ENCODE measurements at places on chromosomes 1 and 21.

DNA sequence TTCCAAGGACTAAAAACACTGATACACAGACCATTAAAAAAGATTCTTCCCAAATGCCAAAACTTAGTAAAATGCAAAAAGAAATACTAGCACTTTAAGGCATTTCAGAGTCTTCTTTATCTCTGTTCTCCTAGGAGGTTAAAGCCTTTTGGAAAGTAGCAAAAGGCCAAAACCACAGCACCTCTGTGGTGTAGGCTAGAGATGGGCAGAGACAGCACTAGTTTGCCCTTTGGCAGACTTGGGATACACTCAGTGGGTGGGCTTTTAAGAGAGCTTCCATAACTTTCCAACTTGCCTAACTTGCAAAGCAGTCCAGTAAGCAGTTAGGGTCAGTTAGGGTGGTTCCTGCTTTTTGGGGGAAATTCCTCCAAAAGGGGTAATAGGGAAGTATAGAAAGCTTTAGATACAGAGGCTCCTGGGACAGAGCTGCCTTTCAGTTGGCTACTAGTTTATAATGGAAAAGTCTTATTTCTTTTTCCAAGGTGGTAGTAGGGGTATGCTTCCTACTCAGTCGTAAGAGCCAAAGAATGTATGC, 17.9 kb upstream of the PTCH2 start:
- no peak for DNase-seq

GRCh38 chr1:163036671-163037070, 32.5 kb upstream of the RGS4 start:
- no peak for DNase-seq

GRCh38 chr1:217891966-217892365, 260.8 kb downstream of the SPATA17 start:
- peak; percentile 32 for DNase-seq

DNA sequence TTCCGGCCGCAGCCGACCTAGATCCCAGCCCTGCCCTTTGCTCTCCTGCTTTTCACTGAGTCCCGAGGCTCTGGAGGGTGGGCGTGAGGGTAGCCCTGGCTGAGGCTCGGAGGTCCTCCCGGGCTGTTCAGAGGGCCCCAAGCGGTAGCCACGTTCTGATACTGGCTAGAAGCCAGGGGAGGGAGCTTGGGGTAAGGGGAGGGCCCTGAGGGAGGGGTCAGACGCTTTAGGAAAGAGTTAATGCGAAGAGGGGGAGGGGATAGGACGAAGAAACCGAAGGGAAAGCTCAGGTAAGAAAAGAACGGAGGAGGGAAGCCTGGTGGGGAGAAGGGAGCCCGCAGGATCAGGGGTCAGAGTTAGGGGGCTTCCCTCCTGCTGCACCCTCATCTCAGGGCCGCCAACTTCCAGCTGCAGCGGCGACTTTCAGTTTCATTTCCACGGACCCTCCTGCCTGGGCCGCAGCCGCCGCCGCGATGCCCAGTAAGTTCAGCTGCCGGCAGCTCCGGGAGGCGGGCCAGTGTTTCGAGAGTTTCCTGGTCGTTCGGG, at the start of gene MOV10:
Gene MOV10, plus strand, starts transcription at position 220 of the 546 bp plus-strand sequence. Its CDS starts 254 bp downstream, at position 474.
- peak; percentile 75 for DNase-seq

DNA sequence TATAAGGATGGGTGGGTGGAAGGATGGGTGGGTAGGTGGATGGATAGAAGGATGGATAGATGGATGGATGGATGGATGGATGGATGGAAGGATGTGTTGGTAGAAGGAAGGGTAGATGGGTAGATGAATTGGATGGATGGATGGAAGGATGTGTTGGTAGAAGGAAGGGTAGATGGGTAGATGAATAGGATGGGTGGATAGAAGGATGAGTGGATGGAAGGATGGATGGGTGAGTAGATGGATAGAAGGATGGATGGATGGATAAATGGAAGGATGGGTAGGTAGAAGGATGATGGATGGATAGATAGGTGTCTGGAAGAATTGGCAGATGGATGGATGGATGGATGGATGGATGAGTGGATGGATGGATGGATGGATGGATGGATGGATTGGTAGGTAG, 6.0 kb downstream of the MASP2 start:
- DNase-seq, result no peak

DNA sequence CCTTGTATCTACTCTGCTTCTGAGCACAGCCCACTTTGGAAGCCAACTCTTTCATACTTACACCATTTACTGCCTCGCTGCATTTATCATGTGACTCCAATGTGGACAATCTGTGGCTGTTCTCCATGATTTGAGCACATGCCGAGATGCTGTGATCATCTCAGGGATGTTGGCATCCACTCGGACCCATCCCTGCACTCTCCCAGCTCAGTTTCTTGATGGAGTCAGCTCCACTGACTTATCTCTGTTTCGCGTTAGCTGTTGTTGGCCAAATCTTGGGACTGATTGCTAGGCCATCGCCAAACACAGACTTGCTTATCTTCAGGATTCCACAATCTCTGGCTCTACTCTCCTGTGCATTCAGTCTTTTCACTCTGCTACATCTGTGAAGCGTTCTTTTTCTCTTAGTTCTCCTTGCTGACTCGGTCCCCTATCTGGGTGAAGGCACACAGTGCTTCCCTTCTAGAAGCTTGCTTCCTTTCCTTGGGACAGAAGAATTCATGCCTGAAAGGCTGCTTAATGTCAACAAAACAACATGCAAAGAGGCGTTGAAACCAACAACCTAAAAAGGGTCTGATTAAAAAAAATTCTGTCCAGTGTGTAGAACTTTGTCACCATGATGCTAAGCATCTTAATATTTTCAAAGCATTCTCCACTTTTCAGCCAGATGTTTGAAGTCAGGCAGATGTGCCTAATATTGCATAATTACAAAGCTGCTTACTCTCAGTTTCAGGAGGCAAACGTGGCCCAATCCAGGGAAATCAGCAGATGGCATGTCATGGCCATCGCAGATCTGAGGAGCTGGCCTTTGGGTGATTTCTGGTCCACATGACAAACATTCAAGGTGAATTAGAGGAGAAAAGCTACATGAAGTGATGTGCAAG, 120.7 kb downstream of the NGF start:
- DNase-seq, result no peak

GRCh38 chr1:74246315-74246714, 11.1 kb downstream of the TNNI3K start:
- peak; percentile 61 for DNase-seq

GRCh38 chr21:44517175-44517899, 22.7 kb downstream of the KRTAP10-1 start:
- DNase-seq, result no peak

DNA sequence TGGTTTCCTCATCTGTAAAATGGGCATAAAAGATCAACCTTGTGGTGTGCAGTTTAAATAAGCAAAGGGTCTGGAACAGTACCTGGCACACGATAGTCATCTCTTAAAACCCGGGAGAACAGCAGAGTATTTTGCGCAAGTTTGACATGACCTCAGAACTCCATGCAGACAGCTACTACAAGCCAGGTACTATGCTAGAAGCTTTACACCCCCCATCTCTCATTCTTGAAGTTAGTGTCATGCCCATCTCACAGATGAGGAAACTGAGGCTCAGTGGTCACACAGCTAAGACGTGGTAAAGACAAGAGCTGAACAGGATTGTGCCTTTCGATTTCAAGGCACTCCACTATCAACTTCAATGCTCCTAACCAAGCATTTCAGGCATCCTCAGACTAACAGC, 78.7 kb downstream of the CAPZB start:
- no peak for DNase-seq

GRCh38 chr1:180927348-180927747, 14.7 kb downstream of the KIAA1614 start:
- no peak for DNase-seq

GRCh38 chr1:28272215-28272852, 13.0 kb downstream of the SESN2 start:
- DNase-seq, result no peak

DNA sequence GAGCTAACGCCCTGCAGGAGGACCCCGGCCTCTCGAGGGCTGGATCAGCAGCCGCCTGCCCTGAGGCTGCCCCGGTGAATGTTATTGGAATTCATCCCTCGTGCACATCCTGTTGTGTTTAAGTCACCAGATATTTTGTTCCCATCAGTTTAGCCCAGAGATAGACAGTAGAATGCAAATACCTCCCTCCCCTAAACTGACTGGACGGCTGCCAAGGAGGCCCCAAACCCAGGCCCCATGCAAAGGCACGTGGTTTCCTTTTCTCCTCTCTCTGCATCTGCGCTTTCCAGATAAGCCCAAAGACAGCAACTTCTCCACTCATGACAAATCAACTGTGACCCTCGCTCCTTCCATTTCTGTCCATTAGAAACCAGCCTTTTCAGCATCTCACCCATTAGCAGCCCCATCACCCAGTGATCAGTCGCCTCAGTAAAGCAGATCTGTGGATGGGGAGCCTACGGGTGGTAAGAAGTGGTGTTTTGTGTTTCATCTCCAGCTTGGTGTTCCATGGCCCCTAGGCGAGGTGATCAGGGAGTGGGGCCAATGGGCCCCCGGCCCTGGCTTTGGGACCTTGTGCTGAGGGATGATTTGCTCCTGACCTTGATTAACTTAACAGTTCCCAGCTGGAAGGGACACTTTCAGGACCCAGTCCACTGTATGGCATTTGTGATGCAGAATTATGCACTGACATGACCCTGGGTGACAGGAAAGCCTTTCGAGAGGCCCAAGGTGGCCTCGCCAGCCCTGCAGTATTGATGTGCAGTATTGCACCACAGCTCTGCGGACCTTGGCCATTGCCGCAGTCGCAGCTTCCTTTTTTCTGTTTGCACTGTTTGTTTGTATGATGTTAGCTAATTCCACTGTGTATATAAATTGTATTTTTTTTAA, 5.2 kb downstream of the NPPA start:
- DNase-seq, result peak; percentile 5

GRCh38 chr1:182391028-182391361, 595 bp downstream of the GLUL start:
- no peak for DNase-seq

DNA sequence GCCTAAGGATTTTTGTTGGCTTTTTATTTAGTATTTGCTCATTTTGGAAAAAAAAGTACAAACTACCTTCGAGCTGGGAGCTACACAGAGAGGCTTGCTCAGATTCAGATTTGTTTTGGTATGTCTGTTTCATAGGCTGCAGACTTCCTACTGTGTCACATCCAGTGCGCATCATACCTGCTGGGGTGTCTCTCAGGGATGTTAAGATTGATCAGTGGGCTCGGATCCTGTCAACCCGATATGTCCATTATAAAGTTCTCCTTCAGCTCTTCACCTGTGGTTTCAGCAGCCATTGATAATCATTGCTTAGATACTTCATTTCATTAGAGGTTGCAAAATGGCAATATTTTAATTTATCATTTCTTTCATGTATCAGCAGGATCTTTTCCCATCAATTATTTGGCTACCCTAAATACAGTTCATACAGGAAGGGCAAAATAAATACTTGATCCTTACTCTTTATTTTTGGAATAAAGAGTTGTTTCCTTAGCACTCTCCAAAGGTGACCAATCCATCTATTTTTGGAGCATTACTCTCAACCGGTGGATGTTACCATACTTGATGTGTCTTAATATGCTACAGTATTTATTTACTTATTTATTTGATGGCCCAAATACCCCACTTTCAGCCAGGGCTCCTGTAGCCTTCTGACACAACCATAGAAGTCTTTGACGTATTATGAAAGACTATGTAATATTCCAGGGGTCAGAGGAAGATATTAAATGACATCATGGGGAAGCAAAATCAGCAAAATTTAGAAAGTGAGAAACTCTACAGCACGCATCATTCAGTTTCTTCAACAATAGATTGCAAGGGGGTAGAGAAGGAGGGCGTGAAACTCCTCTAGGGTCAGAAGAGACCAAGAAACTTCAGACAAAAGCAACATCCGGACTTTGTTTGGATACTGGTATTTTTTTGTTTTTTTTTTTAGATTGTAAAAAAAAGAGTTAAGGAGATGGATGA, 55.3 kb upstream of the HNRNPU start:
- DNase-seq, result no peak

GRCh38 chr1:31830065-31830464, 14.2 kb upstream of the SPOCD1 start:
- no peak for DNase-seq

DNA sequence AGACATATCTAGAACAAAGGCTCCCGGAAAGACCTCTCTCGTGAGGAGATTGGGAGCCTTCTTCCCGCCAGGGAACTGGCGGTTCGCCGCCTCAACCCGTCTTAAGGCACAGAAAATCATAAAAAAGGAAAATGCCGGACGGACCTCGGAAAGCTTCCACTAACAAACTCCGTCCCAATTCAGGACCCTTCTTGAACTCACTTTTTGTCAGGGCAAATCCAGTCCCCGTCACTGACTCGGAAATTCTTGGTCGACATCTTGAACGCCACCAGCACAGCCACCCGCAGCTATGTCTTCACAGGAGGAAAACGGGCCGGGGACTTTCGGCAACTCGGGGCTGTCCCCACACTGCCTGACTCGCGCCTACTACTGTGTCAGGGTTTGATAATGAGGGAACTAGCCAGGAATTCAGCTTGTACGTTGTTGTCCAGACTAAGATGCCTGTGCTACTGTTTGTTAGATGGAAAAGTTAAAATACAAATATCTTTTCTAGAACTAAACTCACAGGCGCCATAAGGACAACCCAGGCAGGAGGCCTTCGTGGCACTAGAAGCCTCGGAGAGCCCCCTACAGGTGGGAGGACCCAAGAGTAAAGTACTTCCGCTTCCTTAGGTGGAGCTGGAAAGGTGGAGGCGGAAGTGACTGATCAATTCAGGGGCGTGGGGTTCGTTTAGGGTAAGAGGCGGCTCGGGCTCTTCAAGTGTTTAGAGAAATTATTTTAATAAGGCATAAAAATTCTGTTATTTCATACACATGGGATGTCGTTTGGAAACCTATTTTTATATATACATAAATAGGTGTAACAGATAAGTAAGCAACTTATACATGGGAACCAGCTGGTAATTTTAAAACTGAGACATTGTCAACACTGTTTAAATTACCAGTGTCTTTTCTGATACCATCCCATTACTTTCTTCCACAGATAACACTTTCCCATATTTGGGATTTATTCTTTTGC, at the start of gene ZRANB2:
Gene ZRANB2, minus strand, starts transcription at position 297 of the 958 bp plus-strand sequence. Its CDS starts 40 bp downstream, at position 257.
- peak; percentile 96 for DNase-seq

- no peak for DNase-seq
These were observed 4.0 kb upstream of the BRWD1 start for GRCh38 chr21:39317134-39318090.

DNA sequence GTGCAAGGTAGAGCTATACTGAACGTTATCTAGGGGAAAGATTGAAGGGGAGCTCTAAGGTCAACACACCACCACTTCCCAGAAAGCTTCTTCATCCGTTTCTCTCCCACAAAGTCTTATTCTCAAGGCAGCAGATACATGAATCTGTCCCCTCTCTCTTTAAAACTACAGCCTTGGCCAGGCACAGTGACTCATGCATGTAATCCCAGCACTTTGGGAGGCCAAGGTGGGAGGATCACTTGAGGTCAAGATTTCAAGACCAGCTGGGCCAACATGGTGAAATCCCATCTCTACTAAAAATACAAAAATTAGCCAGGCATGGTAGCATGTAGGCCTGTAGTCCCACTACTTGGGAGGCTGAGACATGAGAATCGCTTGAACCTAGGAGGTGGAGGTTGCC, 8.1 kb downstream of the CYP4X1 start:
- DNase-seq, result peak; percentile 32

GRCh38 chr1:88802950-88803349, 88.4 kb downstream of the GTF2B start:
- peak; percentile 60 for DNase-seq

Data from astrocyte of the spinal cord (primary cell).